ENCODE measurements at places on chromosomes 5 and 9.

- DNase-seq: no peak
Measured at GRCh38 chr5:71924325-71924724, 182.9 kb upstream of the MAP1B start.

GRCh38 chr5:153983885-153984284, 54.8 kb downstream of the FAM114A2 start:
- DNase-seq: no peak

- no peak for DNase-seq
Measured at GRCh38 chr5:180810959-180811622, 8.5 kb upstream of the MGAT1 start.

GRCh38 chr5:104267320-104268015, 704.9 kb upstream of the NUDT12 start:
- no peak for DNase-seq

DNA sequence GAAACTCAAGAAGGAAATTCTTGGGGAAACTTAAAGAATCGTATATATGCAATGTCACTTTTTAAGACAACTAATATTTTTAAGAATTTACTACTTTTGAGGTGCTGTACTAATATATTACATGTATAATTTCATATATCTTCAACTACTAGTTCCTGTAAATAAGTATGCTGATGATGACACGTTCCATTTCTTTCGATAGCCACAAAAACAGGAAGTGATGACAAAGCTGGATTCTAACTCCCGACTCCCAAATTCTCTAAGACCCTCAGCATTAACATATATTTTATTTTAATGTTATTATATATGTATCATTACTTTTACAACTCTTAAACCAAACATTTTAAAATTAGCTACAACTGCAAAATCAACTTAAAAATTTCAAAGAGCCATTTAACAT, 74.8 kb downstream of the STK32A start:
- DNase-seq: no peak

DNA sequence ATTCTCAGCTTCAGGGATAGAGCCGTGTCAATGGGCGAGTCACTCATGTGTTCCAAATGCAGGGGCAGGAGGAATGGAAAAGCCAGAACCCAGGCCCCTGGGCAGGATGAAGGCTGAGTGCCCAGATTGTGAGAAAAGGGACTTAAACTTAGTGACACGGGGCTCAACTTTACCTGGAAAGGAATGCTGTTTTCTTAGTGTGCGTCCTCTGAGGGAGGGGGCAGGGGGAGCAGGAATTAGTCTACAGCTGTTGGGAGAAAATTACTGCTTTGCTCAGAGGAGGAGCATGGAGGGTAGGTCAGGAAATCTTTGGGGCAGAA, 14.6 kb downstream of the HK3 start:
- DNase-seq: no peak

GRCh38 chr9:119365291-119366027, 3.8 kb downstream of the BRINP1 start:
- DNase-seq: no peak

DNA sequence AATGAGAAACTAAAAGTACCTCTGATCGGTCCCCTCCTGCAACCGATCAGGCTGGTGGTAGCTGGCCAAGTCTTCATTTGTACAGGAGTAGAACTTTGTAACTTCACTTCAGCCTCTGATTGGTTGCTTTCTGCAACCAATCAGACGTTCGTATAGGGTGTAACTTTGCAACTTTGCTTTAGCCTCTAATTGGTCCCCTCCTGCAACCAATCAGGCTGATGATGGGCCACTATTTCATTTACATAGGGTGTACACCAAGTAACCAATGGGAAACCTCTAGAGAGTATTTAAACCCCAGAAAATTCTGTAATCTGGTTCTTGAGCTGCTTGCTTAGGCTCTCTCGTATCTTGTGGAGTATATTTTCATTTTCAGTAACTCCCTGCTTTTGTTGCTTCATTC, 445.5 kb downstream of the MED10 start:
- DNase-seq: no peak

DNA sequence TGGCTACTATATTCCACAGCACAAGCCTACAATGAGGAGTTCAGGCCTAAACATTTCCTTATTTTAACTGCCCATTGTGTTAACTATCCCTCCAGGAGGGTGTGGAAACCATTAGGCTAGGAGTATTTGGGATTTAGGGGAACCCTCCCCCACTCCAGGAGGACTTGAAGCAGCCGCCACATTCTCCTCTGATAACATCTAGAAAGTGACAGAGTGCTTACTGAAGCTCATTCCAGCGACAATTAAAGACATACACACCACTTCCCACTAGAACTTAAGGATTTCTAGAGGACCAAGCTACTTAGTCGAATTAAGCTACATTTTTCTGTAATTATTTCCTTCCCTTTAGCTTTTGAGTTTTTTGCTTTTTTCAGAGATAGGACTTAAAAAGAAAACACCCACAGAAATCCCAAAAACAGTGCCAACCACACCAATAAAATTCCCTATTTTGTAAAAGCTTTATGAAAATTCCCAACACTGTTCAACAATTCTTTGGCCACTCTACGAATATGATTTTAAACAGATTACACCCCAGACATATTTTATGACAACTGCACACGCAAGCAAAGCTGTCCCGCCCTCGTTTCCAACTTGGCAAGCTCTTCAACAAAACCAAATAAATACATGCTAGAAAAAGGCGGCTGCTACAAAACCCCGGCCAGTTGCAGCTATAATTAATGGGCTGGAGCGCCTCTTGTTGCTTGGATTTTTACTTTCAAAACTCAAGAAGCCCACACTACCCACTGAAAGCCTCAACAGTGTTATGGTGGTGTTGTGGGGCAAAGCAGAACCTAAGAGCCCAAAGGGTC, 4.5 kb downstream of the ROR2 start:
- DNase-seq: no peak

GRCh38 chr5:94969174-94969573, 315.7 kb downstream of the MCTP1 start:
- no peak for DNase-seq

DNA sequence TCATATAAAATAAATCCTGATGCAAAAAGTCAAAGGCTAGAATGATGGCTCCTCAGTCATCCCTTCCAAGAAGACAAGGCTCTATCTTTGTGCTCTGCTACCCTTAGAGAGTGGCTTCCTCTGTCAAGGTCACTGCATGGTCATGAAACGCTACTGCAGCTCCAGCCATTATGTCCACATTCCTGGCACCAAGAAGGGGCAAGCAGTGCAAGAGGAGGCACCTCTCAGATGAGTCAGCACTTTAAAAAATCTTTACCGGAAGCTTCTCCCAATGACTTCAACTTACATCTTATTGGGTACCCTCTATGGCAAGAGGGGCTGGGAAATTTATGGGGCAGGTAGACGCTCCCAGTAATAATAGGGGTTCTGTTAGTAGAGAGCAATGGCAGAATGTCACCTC, 129.5 kb upstream of the CPEB4 start:
- DNase-seq: no peak

DNA sequence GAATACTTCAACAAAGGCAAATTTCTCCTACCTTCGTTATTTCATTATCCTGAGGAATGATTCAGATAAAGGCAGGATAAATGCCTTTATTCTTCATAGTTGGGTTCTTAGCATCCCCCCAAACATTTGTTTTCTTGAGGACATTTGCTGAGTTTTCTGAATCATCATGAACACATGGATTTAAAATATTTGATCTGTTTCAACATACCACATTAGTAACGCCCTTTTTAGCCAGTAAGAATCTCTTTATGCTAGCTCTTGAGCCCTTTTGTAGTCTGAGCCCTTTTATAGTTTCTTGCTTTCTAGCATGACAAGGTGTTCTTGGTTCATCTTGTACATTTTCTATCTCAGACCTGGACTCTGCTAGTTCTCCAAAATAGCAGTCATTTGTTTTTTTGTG, 27.9 kb downstream of the SKIC3 start:
- DNase-seq: no peak

DNA sequence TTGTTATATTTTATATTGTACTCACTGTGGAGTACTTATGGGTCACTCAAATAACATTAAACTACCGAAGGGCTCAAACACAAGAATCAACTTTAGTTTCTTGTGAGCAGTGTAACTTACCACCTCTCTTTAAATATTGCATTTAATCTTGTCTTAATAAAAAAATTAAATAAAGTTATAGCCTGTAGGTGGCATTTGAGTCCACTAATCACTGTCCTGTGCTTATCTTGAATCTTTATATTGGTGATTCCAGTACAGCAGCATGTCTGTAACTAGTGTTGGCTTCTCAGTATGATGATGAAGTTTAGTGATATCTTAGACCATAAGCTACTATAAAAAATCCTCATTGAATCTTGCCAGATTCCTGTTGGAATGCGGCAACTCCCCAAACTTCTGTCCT, 313.8 kb downstream of the FAM170A start:
- no peak for DNase-seq

DNA sequence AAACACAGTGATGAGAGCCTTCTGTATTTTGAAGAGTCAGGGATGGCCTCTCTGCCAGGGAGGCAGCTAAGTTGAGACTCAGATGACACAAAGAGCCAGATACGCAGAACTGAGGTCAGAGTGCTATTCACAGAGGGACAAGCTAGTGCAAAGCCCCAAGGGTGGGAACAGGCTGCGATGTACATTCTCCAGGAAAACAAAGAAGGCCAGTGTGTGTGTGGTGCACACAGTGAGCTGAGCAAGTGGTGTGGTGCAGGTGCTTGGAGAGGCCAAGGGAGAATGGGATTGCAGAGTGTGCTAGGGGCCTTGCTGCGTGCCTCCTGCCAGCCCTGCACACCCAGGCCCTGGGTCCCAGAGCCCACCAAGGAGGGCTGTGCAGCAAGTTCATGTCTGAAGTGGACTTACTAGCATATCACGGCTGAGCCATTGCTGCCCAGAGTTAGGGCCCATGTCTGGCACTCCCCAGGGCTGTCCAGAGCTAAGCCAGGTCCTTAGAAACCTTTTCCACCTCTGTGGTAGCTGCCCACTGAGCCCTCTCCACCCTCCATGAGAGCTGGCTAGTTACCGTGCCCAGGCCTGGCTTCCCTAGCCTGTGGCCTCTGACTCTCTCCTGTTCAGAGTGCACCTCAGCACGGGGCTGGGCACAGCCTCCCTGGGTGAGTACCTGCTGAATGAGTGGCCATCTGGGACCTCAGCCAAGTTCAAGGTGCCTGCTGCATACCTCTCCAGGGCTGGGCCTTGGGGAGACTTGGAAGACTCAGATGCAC, 9.3 kb downstream of the SLC25A48 start:
- peak; percentile 69 for DNase-seq

GRCh38 chr9:73168298-73168934, 16.8 kb downstream of the ANXA1 start:
- DNase-seq: no peak

- DNase-seq: no peak
Measured at GRCh38 chr9:91199739-91200497, 161.8 kb downstream of the AUH start.

DNA sequence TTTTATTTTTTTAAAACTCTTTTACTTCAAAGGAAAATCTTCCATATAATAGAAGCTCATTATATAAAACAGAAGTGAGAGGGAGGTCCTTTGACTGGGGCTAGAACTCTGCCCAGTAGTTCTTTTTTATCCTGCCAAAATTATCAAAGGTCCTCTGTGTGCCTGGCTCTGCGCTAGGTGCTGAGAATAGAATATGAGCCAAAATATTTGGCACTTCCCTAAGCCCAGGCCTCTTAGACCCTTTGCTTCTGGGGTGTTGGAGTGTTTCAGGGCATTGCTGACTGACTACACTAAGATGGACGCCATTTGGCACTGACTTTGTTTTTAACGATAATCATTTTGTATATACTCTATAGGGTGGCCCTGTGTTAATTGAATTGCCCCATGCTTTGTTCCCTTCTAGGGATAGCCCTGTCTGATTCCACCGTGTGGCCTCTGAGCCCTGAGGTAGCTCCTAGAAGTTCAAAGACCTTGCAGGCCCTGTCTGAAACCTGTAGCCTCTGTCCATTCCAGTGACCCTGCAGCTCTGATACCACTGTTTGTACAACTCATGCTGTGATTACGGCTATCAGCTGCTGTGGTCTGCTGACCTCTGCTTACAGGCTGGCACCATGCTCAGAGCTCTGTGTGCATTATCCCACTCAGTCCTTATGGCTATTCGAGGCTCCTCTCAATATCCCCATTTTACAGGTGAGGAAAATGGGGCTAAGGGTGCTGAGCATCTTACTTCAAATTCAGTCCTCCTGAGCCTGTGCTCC, 84.3 kb upstream of the SHB start:
- no peak for DNase-seq

DNA sequence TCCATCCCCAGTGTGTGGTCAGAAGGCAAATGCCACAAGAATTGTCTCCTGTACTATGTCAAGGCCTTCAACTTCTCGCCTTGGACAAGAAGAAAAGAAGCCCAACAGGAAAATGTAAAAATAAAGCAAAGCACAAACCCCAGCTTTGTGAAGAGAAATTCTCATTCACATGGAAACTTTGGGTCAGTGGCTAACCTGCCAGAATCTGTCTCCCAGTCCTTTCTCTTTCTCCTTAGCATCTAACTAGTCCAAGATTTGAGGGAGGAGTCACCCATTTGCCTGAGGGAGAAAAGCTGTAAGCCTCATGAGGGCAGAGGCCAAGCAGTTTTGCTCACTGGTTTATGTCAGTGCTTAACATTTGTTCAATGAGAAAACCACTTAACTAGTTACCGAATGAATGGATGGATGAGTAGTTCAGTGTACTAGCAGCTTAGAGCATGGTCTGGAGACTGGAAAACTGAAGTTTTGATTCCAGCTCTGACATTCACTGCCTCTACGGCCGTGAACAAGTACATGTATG, 36.0 kb downstream of the ADAM19 start:
- no peak for DNase-seq

GRCh38 chr9:125754096-125754495, 6.9 kb downstream of the PBX3 start:
- no peak for DNase-seq

DNA sequence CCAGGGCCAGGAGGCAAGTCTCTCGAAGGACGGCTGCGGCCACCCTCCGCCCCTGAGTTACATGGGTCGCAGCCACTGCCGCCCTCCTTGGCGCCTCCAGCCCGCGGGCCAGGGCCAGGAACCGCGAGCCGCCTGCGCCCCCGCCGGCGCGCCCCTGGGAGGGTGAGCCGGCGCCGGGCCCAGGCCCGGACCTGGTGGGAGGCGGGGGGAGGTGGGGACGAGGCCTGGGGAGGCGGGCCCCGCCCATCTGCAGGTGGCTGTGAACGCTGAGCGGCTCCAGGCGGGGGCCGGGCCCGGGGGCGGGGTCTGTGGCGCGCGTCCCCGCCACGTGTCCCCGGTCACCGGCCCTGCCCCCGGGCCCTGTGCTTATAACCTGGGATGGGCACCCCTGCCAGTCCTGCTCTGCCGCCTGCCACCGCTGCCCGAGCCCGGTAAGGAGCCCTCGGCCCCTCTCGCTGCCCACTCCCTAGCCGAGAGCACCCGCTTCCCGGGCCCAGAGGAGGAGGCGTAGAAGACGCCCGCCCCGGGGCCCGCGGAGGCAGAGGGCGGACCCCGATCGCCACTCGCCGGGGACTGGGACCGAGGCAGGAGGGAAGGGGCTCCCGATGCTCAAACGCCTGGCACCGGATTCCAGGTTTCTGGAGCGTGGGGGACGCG, at the start of gene ASS1:
TSS of gene ASS1 (plus strand) at position 397 of the 657 bp plus-strand sequence. CDS start 7,268 bp downstream, outside the sequence.
- no peak for DNase-seq

- DNase-seq: peak; percentile 32
Measured at GRCh38 chr9:114282926-114283325, 40.0 kb upstream of the ORM1 start.

- no peak for DNase-seq
Measured at GRCh38 chr9:98318041-98318790, 62.8 kb upstream of the TBC1D2 start.

- peak; percentile 65 for DNase-seq
Measured at GRCh38 chr5:111072949-111073682, 1.6 kb downstream of the TSLP start.
